ENCODE measurements at places on chromosomes 13 and 19. TPM values are rescaled to one million over a fixed set of nuclear protein-coding genes. Genes with fewer than 3 reads are reported as not detected.

FGF21 gene
- total RNA-seq, result not detected

STAP2 gene
- total RNA-seq, result 0.83 TPM

ZNF627 gene
- 6.4 TPM for total RNA-seq

IRGC gene
- total RNA-seq, result not detected

MBD3L3 gene
- not detected for total RNA-seq

NEK5 gene
- total RNA-seq, result 0.67 TPM

CATSPERD gene
- not detected for total RNA-seq

ACP7 gene
- not detected for total RNA-seq

ANKRD27 gene
- total RNA-seq, result 24.7 TPM

KCTD15 gene
- 20.2 TPM for total RNA-seq

CCNE1 gene
- 1.9 TPM for total RNA-seq

ZNF121 gene
- total RNA-seq, result 23.5 TPM

USPL1 gene
- 9.8 TPM for total RNA-seq

KASH5 gene
- not detected for total RNA-seq

KIR2DL1 gene
- not detected for total RNA-seq

GDF15 gene
- 4.3 TPM for total RNA-seq

CEACAM16 gene
- not detected for total RNA-seq

STXBP2 gene
- total RNA-seq, result 4.0 TPM

ZNF560 gene
- 0.16 TPM for total RNA-seq

CRB3 gene
- total RNA-seq, result not detected

CYP2A6 gene
- total RNA-seq, result not detected

ZNF573 gene
- total RNA-seq, result 9.9 TPM

SEMA6B gene
- total RNA-seq, result 7.2 TPM

XPO4 gene
- 49.5 TPM for total RNA-seq

GPR4 gene
- 6.9 TPM for total RNA-seq

ATP4A gene
- not detected for total RNA-seq

OR7D2 gene
- not detected for total RNA-seq

MYO16 gene
- 0.92 TPM for total RNA-seq

NBEA gene
- 27.3 TPM for total RNA-seq

IGSF23 gene
- total RNA-seq, result not detected

MIR17HG gene
- total RNA-seq, result 0.65 TPM

FFAR1 gene
- not detected for total RNA-seq

FFAR2 gene
- total RNA-seq, result 0.97 TPM

TMEM147 gene
- total RNA-seq, result 64.4 TPM

NKPD1 gene
- total RNA-seq, result not detected

DMAC2 gene
- total RNA-seq, result 84.4 TPM

LGALS7 gene
- total RNA-seq, result not detected

CPT1C gene
- total RNA-seq, result 3.1 TPM

ZNF610 gene
- total RNA-seq, result 2.8 TPM

MAP3K10 gene
- total RNA-seq, result 17.6 TPM

CABP5 gene
- not detected for total RNA-seq

ZNF439 gene
- total RNA-seq, result 5.0 TPM

PSPC1 gene
- total RNA-seq, result 28.8 TPM

HCST gene
- total RNA-seq, result 5.4 TPM

TNFSF9 gene
- not detected for total RNA-seq

FCER2 gene
- total RNA-seq, result not detected

C19orf85 gene
- total RNA-seq, result not detected

SIGLECL1 gene
- total RNA-seq, result not detected

SIAH3 gene
- not detected for total RNA-seq

LCP1 gene
- total RNA-seq, result 13.2 TPM

PSPN gene
- 0.70 TPM for total RNA-seq

LIM2 gene
- total RNA-seq, result not detected

PGLYRP1 gene
- 0.59 TPM for total RNA-seq

CCDC8 gene
- 34.2 TPM for total RNA-seq

ZNF324B gene
- 3.7 TPM for total RNA-seq

TEX29 gene
- 0.70 TPM for total RNA-seq

RHPN2 gene
- 0.67 TPM for total RNA-seq

LSM7 gene
- 42.7 TPM for total RNA-seq
